NCI-H1105 (cell line): ENCODE measurements at places on chromosomes 2 and 18.
A peak's percentile ranks its signal among the peaks of the same experiment; 100 is the strongest.

- DNase-seq, result no peak
Measured at GRCh38 chr2:230209422-230210051, 10.2 kb downstream of the SP110 start.

DNA sequence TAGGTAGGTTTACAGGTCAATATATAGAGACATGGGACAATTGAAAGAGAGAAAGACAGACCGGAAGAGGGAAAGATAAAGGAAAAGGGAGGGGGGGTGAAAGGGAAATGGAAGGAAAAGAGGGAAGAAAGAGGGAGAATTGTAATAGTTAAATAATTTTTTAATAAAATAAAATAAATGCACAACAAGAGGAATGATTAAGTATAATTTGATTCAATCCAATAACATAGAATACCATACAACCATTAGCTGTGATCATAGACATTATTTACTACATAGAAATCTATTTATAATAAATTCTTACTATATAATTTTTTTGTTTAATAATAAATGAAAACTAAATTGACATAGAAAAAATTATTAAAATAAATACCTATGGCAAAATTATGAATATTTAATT is 330.7 kb downstream of the NR4A2 start:
- DNase-seq, result no peak

GRCh38 chr2:75403991-75404428 is 156.7 kb downstream of the EVA1A start:
- peak; percentile 27 for DNase-seq

GRCh38 chr18:51165296-51165695 is 32.2 kb downstream of the MEX3C start:
- no peak for DNase-seq

DNA sequence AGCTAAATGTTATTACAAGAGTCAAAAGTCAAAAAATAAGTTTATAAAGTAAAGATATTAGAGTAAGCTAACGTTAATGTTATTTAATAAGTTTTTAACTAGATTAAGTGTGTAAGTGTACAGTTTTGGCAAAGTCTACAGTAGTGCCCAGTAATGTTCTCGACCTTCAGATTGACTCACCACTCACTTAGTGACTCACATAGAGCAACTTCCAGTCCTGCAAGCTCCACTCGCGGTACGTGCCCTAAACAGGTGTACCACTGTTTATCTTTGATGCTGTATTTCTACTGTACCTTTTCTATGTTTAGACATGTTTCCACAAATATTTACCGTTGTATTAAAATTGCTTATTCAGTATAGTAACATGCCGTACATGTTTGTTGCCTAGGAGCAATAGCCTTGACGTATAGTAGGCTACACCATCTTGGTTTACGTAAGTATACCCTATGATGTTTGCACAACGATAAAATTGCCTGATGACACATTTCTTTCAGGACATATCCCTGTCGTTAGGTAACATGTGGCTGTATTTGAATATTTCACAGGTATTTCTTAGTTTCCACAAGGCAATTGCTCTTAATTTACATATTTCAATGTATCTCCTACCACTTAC is 1641.9 kb upstream of the PIK3C3 start:
- no peak for DNase-seq
